ENCODE measurements at places on chromosomes 1 and 21.

- no peak for DNase-seq
These were observed at the start of gene BSND for GRCh38 chr1:54998677-54999076. Gene BSND (plus strand): TSS chr1:54998933. CDS start chr1:54999187, 254 bp downstream.

- DNase-seq: no peak
These were observed 60.5 kb downstream of the SLC66A1 start for GRCh38 chr1:19372602-19373001.

- no peak for DNase-seq
These were observed 86.8 kb downstream of the KIF26B start for GRCh38 chr1:245241526-245242130.

GRCh38 chr1:212010004-212010403 lies 25.4 kb downstream of the INTS7 start:
- no peak for DNase-seq

DNA sequence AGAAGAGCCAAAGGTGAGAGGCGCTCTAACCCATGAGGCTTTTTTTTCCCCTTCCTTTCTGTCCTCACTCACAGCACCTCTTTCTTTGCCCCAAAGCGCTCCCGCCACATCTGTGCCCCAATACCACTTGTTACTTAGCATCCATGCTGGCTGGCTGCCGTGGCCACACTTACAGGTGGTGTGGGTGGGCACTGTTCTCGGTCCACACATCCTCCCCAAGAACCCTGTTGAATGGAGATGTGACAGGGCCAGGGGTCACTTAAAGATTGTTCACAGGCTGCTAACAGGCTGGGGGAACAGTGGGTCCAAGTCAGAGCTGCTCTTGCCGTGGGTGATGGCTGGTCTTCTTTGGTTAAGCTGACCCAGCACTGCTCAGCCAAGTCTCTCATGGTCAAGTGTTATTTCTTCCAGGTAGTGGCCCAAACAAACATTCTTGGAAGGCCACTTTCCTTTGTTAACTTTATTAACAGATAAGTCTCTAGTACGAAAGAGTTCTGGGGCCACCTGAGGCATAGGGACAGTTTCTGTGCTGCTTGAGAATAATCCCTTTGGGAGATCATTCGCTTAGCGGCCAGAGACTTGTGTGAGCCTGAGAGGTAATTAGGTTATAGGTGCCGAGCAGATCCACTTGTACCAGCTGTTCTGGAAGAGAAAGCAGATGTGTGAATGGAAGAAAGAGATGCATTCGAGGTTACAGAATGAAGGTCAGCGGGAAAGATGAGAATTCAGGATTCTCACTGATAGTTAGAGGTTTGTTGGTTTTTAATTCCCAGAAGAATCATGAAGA lies 62.6 kb upstream of the IRF2BP2 start:
- no peak for DNase-seq

DNA sequence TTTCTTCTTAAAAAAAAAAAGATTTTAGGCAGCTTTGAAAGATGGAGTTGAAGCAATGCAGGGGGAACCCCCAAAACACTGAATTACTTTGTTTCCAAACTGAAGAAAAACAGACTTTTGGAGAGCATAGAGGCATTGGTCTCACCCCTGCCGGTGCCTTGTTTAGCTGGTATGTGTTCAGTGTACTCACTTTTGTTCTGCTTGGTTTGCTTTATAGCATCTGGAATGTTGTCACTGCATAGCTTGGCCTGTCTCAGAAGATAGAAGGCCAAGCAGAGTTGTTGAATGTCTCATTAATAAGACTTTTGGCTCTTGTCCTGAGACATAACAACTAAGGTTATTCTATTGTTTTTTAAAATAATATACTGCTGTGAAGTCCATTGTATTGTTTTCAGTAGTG lies 6.9 kb downstream of the THRAP3 start:
- DNase-seq: no peak

- DNase-seq: no peak
These were observed 37.6 kb upstream of the GORAB start for GRCh38 chr1:170494369-170494768.

DNA sequence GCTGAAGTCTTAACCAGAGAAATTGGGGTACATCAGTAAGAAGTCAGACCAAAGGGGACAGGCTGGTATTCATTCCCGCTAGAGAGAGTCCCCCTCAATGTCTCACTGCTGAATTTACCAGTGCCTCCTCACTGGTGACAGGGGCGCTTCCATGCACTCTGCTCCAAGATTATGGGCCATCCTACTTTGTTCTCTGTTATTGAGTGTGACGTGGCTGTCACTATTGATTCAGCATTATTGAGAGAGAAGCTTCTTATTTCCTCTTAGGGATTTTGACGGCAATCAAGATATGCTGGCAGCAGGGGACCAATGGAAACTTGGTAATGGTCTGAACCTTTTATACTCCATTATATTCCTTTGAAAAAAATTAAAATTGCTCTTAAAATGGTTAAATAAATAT lies 118.6 kb downstream of the SYF2 start:
- DNase-seq: no peak

- no peak for DNase-seq
These were observed 25.6 kb downstream of the LDLRAP1 start for GRCh38 chr1:25568834-25569596.

DNA sequence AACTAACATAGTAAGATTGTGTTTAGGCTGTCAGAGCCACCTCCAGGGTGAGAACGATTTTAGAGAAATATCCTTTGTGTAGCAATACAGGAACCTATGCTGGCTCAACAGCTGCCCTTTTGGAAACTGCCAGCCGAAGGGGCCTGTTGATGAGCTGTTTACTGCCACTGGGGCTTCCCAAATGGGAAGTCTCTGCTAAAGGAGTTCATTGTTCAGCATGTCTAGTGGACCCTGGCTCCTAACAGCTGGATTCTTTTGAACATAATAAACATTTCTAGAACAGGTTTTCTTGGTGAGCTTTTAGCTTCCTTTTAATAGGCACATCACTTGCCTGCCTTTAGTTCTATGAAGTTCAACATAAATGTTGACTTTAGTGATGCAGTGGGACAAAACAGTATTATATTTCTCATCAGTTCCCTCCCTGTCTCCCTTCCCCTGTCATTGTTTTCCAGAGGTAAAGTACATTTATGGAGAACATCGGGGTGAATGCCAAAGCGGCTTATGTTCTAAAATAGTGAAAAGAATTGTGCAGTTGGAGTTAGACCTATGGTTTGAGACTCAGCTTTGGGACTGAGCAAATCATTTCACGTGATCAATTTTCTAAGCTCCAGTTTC lies 57.4 kb downstream of the UCK2 start:
- no peak for DNase-seq

GRCh38 chr1:152801333-152801732 lies 4.8 kb downstream of the LCE1D start:
- DNase-seq: no peak

DNA sequence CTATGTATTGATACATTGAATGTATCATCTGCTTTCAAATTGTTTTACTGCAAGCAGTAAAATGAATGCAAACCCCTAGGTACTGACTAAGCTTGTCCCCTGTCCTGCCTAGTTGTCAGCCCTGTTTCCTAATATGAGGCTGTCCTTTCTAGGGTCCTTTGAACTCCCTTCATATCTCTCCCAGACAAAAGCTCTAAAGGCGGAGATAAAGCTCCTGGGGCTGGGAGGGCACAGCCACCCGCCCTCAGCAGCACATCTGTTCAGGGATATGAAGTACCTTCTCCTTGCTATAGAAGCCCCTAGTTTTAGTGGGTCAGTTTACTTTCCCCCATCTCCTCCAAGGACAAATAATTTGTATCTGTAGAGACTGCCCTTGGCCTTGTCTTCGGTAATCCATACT lies 93.1 kb upstream of the ETS2 start:
- DNase-seq: no peak

DNA sequence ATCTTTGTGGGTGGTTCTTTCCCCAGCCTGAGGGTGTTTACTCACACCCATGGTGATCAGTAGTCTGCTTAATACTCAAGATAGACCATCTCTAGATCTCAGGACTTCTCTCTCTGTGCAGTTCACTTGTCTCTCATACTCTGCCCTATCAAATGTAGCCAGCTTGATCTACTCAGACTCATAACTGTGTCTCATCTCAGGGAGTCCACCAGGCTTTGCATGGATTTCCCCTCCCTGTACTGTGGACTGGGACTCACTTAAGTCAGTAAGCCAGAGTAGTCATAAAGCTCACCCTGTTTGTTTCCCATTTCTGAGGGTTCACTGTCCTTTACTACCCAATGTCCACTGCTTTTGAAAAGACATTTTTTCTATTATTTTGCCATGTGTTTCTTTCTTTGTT lies 41.8 kb downstream of the LYPLAL1 start:
- no peak for DNase-seq
